C1 segment of cervical spinal cord (tissue), 14 donors: ENCODE measurements at places on chromosomes 7 and 10.

DNA sequence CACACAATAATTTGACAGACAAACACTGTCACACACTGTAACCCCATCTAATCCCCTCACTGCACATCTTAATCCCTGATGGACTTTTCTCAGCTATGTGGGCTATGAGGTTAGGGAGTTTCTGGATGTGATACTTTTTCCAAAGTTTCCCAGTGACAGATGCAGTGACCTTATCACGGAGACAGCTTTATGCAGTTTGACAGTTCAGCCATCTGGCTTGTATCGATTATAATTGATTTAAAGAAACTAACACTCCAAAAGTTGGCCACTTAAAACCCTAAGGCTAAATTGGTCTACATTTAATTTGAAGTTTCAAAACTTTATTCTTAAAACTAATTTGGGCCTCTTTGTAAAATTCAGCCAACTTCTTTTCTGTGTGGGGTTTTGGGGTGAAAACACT lies 196.7 kb downstream of the SDK1 start:
- no peak for DNase-seq

DNA sequence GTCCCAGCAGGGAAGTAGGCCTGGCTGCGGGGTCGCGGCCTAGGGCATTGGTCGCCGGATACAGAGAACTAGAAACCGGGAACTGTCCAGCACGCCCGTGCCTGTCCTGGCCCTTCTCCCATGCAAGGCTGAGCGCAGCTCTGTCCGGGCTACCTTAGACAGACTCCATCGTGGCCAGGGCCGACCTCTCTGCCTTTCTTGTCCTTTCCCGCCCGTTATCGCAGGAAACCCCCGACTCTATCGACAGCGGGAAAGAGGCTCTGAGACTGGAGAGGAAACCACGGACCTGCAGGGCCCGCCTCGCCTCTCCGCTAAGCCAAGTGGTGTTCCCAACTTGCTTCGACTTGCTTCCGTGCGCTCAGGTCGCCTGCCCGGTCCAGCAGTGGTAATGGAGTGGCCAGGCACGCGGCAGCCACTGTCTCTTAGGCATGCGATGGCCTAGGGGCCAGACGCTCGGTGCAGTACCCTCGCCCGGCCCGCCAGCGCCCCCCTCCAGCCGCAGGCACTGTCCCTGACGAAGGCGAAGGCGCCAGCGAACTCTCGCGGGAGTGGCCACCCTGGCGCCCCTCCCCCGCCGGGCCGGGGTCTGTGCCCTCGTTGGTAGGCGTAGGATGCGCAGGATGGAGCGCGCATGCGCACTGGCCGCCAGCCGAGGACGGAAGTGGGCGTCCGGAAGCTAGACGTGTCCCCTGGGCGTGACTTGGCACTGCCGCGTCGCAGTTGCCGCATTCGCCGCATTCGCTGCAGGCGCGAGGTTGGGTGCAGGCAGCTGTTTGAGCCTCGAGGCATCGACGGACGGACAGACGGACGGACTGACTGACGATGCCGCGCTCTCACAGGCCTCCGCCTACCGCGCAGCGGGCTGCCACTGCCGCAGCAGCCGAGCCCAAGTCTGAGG lies 54.4 kb downstream of the MCMBP start:
- DNase-seq = peak; percentile 32

- DNase-seq = no peak
Measured at GRCh38 chr10:6916601-6917000, 336.5 kb upstream of the PRKCQ start.

DNA sequence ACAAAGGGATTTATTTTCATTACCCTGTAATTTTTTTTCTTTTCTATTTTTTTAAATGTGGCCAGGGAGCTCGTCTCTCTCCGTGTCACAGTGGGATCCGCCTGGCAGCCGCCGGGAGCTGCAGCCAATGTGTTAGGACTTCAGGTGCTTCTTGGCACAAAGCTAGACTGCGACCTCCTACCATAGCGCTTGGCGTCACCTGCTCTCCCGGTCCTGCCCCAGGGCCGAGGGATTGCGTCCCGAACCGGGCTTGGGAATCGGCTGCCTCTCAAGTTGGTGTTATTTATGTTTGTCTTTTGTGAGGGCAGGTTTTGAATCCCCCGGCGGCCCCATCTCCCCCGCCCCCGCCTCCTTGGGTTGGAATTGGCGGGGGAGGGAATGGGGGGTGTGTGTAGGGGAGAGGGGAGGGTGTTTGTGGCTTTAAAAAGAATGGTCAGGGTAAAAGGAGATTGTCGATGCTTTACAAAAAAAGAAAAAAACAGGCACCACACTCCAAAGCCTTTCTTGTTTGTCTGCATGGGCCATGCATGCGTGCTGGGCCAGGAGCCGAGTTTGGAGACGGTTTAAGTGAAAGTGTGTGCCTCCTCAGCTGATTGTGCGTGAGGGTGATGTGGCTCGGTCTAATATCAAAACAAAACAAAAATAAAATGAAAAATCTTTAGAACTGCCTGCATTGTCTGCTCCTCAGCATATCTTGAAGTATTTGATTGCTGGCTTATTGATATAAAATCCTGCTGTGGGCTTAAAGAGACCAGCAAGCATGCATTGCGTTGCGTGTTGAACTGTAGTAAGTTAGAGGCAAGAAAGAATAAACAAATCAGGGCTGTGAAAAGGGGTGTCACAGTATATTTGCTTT lies 1.2 kb downstream of the PPP1R9A start:
- DNase-seq = peak; percentile 67

- DNase-seq = no peak
Measured at GRCh38 chr10:102564209-102564834, 60.5 kb downstream of the SUFU start.

DNA sequence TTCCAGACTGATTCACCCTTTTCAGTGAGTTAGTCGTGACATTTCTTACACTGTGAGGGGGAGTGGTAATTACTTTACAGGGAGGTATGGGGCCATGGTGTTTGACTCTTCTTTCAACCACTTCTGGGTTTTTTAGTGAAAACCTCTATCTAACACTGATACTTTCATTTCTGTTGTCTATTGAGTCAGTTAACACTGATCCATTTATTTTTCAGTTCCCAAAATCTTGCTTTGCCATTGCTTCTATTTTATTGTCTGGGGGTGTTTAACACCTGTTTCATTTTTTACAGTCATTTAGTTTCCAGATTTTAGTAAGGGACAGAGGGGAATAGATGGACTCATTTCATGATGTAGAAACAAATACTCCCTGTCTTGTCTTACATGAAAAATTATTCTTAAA lies 61.5 kb downstream of the HELLS start:
- DNase-seq = no peak

- DNase-seq = no peak
Measured at GRCh38 chr10:93123766-93124165, 50.1 kb downstream of the CYP26A1 start.
